Muscle of back (tissue), 13 donors: ENCODE measurements at places on chromosomes 6 and 20.

GRCh38 chr6:21808045-21808470 lies 214.5 kb downstream of the SOX4 start:
- no peak for DNase-seq

- peak; percentile 31 for DNase-seq
These were observed 111.0 kb upstream of the TFAP2D start for GRCh38 chr6:50602292-50602691.

DNA sequence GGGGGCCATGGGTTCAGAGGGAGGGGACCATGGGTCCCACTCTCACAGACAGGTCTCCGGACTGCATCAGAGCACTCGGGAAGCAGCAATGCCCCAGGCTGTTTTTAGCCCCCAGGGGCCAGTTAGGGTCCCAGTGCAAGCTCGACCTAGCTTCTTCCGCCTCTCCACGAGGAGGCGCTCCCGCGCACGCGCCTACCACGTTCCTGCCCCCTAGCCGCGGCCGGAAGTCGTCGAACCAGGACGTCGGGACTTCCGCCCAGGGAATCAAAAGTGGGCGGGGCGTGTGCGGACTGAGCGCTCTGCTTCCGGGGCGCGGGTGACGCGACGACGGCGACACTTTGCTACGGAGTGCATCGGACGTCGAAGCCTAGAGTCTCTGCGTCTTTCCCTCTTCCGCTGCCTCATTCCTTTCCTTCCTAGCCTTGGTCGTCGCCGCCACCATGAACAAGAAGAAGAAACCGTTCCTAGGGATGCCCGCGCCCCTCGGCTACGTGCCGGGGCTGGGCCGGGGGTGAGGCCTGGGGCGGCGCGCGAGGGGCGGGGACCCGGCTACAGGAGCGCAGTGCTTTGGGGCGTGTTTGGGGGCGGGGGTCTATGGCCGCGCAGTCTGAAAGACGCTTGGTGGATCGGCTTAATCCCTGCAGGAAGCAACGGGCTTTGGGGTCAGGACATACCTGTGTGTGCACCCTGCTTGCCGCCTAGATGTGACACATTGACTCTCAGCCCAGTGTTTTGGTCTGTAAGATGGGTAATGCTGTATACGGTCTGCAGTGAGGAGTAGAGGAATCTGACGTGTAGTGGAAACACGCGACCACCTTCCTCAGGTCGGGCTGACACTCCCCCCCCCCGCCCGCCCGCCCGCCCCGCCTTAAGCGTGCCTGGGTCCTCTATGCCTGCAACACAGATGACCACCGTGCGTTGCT lies at the start of gene PRPF6:
PRPF6 (plus strand) TSS at position 327 of the 923 bp plus-strand sequence; CDS start at position 441, 114 bp downstream.
- peak; percentile 98 for DNase-seq

DNA sequence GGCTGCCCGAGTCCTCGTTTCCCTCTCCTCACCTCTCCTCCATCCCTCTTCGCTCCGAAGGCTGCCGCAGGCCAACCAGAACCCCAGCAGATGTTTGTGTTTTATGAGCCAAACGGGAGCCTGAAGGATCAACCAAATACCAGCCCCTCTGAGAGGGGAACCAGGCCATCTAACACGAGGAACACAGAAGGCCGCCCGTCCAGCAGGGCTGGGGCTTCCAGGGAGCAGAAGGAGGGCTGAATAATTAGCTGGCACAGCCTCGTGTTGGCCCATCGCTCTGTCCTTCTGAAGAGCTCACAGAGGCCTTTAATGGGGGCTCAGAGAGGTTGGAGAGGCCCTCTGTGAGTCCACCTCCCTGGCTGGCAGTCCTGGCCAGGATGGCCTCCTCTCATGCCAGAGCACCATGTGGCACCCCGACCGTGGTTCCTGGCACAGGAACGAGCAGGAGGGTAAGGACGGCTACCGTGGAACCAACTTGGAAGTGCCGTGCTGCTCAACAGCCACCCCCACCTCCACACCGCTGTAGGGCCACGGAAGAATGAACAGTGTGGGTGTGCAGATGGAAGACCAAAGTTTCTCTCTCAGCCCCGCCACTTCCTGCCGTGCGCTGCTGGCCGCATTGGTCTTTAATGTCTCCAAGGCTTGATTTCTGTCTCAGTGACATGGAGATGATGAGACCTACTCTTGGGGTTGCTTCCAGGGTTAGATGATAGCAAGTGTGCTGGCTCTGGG lies 155.2 kb downstream of the SCML4 start:
- peak; percentile 62 for DNase-seq

DNA sequence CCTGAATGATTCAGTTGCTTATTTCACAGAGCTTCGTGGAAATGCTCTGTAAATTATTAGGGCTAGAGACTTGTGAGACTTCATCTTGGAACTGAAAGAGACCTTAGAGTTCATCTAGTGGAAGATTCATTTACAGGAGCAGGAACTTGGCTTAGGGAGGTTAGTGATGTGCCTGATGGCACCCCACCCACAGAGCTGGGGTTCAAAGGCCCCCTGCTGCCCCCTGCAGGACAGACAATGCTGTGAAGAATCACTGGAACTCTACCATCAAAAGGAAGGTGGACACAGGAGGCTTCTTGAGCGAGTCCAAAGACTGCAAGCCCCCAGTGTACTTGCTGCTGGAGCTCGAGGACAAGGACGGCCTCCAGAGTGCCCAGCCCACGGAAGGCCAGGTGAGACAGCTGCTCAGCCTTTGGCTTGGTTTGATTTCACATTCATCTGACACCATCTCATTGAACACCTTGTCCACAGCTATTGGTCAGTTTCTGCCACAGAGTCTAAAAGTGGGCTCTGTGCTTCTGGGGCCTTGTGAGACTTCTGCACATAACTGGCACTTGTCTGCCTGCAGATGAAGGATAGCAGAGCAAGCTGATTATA lies 25.1 kb downstream of the MYBL2 start:
- no peak for DNase-seq

- DNase-seq, result no peak
These were observed 487.0 kb downstream of the CD109 start for GRCh38 chr6:74182992-74183391.

DNA sequence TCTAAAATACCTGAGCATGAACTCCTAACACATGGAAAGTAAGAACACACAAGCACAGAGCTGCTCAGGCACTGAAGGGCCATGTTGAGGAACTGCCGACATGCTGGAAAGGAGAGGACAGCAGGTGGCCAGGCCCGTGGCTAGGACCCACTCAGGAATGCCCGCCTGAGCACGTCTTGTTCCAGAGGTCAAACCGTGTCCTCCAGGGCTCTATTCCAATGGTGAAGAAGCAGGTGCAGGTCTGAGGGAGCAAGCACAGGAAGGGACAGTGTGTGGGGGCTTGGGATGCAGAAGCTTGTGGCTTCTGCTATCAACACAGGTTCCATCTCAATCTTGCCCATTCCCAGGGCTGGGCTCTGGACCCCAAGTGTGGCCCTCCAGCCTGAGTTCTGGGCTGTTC lies 20.7 kb downstream of the CST9L start:
- DNase-seq, result no peak

- DNase-seq, result no peak
These were observed 4.9 kb downstream of the ECI2 start for GRCh38 chr6:4130357-4130987.

- DNase-seq, result no peak
These were observed 104.4 kb upstream of the SYNCRIP start for GRCh38 chr6:85747093-85747492.

DNA sequence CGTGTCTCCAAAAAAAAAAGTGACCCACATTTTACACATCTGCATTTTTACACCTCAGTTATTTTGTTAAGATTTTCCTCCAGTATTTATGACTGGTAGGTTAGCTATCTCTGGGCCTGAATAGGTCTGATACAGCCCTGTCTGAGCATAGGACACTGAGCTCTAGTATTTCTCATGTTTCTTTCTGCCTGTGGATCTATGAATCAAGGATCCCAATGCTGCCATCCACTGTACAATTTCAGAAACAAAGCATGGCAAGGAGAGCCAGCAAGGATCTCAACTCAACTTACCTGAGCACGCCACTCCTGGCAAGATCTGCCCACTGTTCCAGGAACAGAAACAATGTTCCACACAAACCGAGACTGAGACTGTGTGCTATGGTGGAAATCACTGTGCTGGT lies 36.4 kb upstream of the ENPP5 start:
- DNase-seq, result no peak

DNA sequence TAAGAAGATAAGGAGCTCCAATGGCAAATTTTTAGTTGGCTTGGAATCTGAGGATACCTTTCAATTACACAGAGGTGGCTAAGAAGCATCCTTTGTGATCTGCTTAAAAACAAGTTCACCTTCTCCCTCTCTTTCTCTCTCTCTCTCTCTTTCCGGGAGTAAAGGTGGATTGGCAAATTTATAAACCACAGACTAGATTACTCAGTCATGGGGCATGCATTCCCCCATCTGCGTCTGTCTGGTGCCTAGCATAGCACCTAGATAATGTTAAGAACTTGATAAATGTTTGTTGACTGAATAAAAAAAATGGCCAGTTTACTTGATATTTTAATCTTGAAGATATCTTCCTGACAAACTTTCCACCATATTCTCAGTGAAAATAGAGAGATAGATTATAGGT lies 312.3 kb downstream of the CDC5L start:
- no peak for DNase-seq

DNA sequence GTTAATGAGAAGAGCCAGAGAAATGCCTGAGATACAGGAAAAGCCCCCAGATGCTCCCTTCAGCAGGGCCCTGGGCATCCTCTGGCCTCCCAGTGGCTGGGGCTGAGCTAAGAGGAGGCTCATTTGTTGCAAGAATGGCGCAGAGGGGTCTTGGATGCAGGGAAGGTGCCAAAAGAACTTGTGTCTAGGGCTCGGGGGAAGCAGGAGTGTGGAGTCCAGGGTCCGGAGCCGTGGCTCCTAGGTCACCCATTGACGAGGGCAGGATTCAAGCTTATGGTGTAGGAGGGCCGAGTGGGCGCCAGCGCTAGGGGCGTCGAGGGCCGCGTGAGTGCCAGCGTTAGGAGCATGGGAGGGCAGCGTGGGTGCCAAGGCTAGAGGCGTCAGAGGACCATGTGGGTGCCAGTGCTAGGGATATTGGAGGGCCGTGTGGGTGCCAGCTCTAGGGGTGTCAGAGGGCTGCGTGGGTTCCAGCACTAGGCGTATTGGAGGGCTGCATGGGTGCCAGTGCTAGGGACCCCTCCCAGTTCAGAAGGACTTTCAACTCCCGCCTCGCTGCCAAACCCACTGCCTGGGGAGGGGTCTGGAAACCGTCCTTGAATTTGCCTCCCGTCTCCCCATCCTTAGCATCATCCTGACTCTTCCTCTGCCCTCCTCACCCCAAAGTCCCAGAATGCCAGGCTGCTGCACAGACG lies 250.5 kb upstream of the AFDN start:
- no peak for DNase-seq

- no peak for DNase-seq
These were observed 451.2 kb downstream of the TFAP2B start for GRCh38 chr6:51269876-51270275.
